ENCODE measurements at places on chromosomes 7 and 10. TPM values are rescaled to one million over a fixed set of nuclear protein-coding genes. Genes with fewer than 3 reads are reported as not detected.

Gene PLEKHS1
- total RNA-seq = 0.21 TPM

Gene AFAP1L2
- total RNA-seq = 0.94 TPM

Gene GATAD1
- total RNA-seq = 11.2 TPM

Gene HKDC1
- 1.0 TPM for total RNA-seq

Gene ZNF804B
- not detected for total RNA-seq

Gene NPY
- not detected for total RNA-seq

Gene FAM25G
- not detected for total RNA-seq

Gene RASA4
- total RNA-seq = 52.6 TPM

Gene EPHA1
- total RNA-seq = 2.3 TPM

Gene KAZALD1
- 0.42 TPM for total RNA-seq

Gene ASAH2B
- 1.4 TPM for total RNA-seq

Gene INMT
- 0.52 TPM for total RNA-seq

Gene OPN4
- total RNA-seq = not detected

Gene TET1
- total RNA-seq = 1.5 TPM

Gene FFAR4
- total RNA-seq = under 0.01 TPM

Gene PUS7
- 6.3 TPM for total RNA-seq

Gene FRMPD2
- total RNA-seq = not detected

Gene TOMM7
- 343 TPM for total RNA-seq

Gene PNLIPRP1
- total RNA-seq = not detected

Gene HERC4
- total RNA-seq = 42.2 TPM

Gene ITGB8
- 11.3 TPM for total RNA-seq

Gene FAM25A
- total RNA-seq = not detected

Gene HOXA1
- total RNA-seq = 0.42 TPM

Gene AGBL3
- total RNA-seq = 2.1 TPM

Gene STOX1
- 0.21 TPM for total RNA-seq

Gene C10orf71
- total RNA-seq = not detected

Gene CHST15
- total RNA-seq = 23.9 TPM

Gene PNLIP
- not detected for total RNA-seq

Gene TMEM270
- total RNA-seq = not detected
